ENCODE measurements at places on chromosomes 4 and X.

- DNase-seq: no peak
Observed at GRCh38 chr4:6782846-6783110, 251 bp downstream of the KIAA0232 start.

- no peak for DNase-seq
Observed at GRCh38 chr4:52983563-52984303, 121.6 kb downstream of the RASL11B start.

GRCh38 chrX:119688911-119689321 lies 4.1 kb downstream of the SEPTIN6 start:
- peak; percentile 43 for DNase-seq

DNA sequence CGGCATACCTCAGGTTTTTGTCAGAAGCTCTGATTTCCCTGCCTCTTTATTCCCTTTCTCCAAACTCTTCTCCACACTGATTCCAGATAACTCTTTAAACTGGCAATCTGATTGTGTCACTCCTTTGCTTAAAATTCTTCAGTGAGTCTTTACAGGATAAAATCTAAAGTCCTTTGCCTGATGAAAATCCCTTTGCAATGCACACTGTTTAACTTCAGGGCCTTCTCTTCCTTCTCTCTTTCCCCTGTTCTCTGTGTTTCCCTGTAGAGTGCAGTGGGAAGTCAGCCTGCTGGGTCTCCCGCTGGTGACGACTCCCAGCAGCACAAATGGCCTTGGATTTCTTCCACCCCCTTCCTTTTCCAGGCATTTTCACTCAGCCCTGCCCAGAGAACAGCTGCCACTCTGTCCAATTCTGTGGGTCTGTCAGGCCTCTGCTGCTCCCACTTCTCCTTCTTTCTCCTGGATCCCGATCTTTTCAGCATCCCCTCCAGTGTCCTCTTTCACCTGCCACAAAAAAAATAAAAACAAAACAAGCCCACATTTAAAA lies 189.9 kb upstream of the NWD2 start:
- DNase-seq: no peak

GRCh38 chr4:88147799-88148217 lies 10.6 kb downstream of the ABCG2 start:
- no peak for DNase-seq

DNA sequence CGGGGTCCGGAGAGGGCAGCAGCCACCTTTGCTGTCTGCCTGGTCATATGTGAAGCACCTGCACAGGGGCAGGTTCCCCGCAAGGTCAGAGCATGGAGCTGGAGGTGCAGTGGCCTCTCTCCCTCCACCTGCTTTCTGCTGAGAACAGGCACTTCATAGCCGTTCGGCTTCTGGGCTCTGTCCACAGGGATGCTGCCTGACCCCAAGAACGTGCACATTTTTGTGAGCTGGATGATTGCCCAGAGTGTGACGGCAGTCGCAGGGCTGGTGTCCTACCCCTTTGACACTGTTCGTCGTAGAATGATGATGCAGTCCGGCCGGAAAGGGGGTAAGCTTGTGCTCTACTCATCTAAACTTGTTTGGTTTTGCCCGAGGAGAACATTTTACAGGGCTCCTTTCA lies 2.5 kb downstream of the SLC25A4 start:
- no peak for DNase-seq

Measured in activated T-cell treated with anti-CD3 and anti-CD28 coated beads, Interleukin-2, amount 50 U/mL, for 1 hour (primary cell).